ENCODE measurements at places on chromosomes 2 and 18.
A peak's percentile ranks its signal among the peaks of the same experiment; 100 is the strongest.

DNA sequence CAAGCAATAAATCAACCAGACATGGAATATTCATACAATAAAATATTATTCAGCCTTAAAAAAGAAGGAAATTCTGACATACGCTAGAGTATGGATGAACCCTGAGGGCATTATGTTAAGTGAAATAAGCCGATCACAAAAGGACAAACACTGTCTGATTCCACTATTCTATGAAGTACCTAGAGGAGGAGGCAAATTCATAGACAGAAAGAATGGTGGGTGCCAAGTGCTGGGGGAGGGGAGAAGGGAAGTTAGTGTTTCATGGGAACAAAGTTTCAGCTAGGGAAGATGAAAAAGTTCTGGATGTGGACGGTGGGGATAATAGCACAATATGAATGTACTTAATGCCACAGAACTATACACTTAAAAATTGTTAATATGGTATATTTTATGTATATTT lies 19.8 kb downstream of the SMAD7 start:
- DNase-seq, result no peak

- DNase-seq, result no peak
Observed at GRCh38 chr2:18540872-18541271, 19.6 kb downstream of the RDH14 start.

DNA sequence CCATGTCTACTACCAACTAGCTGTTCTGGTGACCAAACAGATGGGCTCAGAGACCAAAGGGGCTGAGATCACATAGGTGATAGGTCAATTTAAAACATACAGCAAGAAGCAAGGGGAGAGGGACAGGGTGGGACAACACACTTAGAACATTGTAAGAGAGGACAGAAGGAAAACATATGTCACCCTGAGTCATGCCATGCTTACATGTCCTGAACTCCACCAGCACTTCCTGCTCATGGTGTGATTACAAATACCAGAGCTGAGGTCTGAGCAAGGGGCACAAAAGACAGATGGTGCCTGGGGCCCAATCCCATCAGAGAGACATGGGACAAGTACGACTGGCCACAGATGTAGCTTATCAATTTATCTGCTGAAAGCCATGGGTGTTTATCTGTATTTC lies 28.7 kb upstream of the GALNT14 start:
- DNase-seq, result no peak

- DNase-seq, result no peak
Observed at GRCh38 chr18:57207124-57207916, 60.4 kb downstream of the BOD1L2 start.

GRCh38 chr18:25517881-25518715 lies 166.1 kb upstream of the ZNF521 start:
- DNase-seq, result no peak

- no peak for DNase-seq
Observed at GRCh38 chr2:102065675-102066252, 74.0 kb downstream of the IL1R2 start.

DNA sequence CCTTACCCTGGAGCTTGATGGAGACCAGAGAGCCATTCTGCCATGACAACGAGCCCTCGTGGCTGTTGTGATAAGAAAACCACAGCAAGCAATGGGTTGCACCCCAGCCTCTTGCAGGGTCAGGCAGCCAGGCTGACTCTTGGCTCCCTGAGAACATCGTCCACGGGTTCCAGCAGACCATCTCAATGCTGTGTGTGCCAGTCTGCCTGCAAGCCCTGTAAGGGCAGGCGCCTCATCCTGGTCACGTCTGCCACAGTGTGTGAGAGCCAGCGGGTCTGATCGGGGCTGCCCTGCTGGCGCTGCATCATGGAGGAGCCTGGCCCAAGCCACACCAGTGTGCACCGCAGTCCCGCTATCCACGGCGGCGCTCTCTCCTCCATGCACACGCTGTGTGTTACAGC lies 71.0 kb upstream of the MGAT4A start:
- no peak for DNase-seq

GRCh38 chr18:70288171-70288850 lies 534 bp upstream of the SOCS6 start:
- peak; percentile 28 for DNase-seq

DNA sequence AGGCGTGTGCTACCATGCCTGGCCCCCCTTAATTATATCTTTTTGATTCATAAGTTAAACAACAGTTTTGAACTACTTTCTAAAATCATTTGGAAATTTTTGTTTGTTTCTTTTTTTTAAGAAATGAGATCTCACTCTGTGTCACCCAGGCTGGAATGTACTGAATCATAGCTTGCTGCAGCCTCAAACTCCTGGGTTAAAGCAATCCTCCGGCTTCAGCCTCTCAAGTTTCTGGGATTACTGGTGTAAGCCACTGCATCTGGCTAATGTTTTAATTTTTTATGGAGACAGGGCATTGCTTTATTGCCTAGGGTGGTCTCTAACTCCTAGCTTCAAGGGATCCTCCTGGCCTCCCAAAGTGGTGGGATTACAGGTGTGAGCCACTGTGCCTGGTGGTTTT lies 71.5 kb downstream of the BABAM2 start:
- no peak for DNase-seq

DNA sequence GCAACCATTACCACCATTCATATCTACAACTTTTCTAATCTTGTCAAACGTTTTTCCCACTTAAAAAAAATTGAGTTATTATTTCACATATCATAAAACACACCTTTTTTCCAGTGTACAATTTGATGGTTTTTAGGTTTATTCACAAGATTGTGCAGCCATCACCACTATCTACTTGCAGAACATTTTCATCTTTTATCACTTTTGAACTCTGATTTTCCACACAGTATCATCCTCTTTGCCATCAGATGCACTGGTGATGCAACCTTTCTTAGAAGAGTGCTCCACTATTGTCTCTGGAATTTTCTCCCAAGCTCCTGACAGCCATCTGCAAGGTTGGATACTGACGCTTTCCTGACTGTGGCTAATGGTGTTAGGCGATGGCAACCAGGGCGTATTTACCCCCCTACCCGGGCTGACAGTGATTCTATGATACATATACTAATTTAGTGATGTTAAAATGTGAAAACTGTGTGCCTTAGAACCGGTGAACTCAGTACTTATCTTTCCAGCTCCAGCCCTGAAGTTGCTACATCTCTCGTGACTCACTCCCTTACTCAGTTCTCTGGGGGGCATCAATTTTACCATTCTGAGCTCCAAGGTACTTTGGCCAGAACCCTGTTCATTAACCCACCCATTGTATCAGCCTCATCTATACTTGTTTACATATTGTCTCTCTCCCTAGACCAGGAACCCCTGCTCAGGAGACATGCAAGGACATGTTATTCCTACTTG lies 105.4 kb upstream of the SPRED2 start:
- no peak for DNase-seq

- DNase-seq, result no peak
Observed at GRCh38 chr18:62370366-62370765, 45.3 kb downstream of the TNFRSF11A start.

DNA sequence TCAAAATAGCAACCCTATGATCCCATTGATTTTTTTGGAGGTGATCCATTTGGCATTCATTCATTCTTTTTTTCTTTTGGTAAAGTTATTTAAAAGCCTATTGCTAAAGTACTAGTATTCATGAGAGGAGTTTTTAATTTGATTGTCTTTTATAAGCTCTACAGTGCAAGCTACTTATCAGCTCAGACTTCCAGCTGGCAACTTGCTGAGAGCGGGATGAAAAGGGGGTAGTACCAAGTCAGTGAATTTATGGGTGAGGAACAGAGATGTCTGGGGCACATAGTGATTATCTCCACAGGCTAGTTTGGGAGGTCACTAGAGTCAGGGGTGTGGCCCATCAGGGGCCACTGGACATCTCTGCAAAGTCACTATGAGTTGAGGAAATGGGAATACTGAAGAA lies 202.4 kb downstream of the PIK3C3 start:
- no peak for DNase-seq

GRCh38 chr2:45818591-45818990 lies 167.1 kb downstream of the PRKCE start:
- DNase-seq, result no peak

DNA sequence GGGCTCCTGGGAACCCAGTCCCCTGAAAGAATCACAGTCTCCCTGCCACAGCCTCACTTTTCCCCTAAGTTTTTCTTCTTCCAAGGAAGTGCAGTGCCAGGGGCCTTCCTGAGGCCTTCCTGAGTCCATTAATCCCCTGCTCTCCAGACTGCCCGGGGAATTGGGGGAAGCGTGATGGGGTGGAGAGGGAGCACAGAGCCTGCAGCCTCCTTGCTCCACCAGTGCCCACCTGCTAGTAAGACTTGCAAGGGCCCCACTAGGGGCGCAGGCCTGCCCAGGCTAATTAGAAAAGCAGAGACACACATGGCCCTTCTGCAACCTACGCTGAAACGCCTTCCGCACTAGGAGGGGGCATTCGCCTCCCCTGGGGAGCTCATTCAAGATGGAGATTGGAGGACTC lies 110.6 kb downstream of the MRO start:
- DNase-seq, result no peak

GRCh38 chr2:84231478-84231877 lies 227.6 kb downstream of the SUCLG1 start:
- no peak for DNase-seq

DNA sequence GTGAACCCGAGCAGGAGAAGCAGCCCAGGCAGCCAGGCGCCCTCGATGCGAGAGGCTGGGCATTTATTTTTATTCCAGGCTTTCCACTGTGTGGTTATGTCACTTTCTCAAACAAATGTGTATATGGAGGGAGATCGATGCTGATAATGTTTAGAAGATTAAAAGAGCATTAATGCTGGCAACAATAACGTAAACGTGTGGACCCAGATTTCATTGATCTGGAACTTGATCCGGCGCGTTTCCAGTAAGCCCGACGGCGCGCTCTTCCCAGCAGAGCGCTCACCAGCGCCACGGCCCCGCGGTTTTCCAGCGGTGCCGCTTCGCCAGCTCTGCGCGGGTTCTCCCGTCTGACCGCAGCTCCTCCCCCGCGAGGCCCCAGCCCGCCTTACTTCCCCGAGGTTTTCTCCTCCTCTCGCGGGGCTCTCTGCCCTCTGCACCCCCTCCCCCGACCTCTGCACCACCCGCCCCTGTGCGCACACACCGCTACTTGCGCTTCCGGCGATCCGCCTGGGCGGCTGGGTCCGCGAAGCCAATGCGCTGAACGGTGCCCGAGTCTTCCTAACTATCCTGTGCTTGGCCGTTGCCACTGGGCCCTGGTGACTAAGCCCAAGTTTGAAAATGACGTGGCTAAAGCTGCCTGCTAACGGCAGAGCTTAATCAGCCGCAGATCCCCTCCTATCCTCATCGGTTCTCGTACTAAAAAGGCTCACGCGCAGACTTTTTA lies 6.1 kb downstream of the ONECUT2 start:
- no peak for DNase-seq

DNA sequence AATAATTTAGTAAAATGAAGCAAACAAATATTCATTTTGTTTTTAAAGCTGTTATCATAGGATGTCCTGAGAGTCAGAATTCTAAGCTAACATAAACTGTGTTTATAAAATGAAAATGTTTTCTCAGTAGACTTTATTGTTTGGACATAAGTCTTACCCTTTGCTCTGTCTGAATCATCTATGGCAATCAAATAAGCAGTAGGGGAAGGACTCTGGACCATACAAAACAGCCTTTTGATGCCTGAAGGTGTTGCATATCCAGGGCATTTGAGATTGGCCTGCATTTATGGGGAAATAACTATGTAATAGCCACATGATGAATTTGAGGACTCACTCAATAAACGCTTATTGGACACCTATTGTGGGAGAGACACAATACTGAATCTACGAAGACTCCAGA lies 123.0 kb upstream of the ATP5MC3 start:
- no peak for DNase-seq

- DNase-seq, result no peak
Observed at GRCh38 chr2:79025421-79025820, at the start of gene REG3G. Gene REG3G (plus strand): TSS chr2:79025702. CDS start chr2:79026094, 392 bp downstream.

DNA sequence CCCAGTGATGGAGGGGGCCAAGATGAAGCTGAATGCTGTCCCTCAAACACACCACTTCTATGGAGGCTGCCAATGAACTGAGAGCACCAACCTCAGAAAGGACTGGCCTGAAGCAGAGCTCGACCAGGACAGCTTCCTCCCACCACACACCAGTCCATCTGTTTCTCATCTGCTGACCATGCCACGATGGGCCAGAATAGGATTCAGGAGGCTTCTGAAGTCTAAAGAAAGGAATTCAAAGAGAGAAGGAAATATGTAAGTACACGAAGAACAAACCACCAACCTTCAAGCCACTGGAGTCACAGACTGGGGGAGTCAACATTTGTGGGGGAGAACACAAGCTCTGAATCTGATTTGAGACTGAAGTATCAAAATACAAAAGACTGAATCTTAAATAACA lies 157.6 kb upstream of the CCDC68 start:
- DNase-seq, result no peak

DNA sequence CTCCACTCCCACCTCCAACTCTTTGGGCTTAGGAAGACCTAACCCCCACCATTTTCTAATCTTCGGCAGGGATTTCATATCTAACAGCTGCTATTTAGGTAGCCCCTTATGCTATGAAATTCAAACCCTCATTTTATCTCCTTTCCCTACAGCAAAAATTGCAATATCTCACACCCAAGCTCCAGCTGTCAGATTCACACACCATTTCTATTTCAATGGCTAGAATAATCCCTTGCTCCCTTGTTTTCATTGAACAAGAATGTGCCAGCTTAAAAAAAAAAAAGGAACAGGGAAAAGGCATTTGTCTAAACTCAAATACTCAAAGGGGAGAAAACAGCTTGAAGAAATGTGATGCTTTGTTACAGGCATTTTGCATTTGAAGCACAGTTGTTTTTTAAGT lies 850.6 kb upstream of the ACVR2A start:
- no peak for DNase-seq

GRCh38 chr2:122034777-122035176 lies 279.3 kb downstream of the TSN start:
- no peak for DNase-seq

DNA sequence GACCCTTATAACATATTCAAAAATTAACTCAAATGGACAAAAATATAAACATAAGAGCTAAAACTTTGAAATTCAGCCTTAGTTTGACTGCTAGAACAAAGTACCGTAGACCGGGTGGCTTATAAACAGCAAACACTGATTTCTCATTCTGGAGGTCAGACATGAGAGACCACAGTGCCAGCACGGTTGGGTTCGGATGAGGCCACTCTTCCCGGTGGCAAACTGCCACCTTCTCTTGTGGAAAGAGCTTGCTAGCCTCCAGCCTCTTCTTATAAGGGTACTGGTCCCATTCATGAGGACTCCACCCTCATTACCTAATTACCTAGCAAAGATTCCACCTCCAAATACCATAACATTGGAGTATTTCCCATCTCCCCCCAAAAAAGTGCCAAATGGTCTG lies 91.3 kb downstream of the FAM210A start:
- DNase-seq, result no peak

GRCh38 chr2:223306371-223306770 lies 254.4 kb downstream of the KCNE4 start:
- DNase-seq, result no peak
